ENCODE measurements at places on chromosomes 4 and X.

DNA sequence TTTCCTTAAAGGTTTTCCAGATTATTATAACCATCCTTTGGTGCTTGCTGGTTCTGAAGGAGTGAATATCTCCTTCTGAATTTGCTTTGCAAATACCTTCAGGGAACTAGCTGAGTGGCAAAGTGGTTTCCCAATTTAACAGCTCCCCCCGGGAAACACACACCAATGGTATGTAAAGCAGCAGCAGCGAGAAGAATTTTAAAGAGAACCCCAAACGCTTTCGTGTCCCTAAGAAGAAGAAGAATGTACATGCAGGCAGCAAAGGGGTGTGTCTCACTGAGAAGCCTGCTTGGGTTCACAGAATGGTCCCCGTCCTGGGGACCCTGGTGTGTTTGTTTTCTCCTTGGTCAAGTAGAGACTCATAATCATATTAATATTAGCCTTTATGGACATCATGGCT lies 4.2 kb upstream of the AKAP17A start:
- no peak for DNase-seq

DNA sequence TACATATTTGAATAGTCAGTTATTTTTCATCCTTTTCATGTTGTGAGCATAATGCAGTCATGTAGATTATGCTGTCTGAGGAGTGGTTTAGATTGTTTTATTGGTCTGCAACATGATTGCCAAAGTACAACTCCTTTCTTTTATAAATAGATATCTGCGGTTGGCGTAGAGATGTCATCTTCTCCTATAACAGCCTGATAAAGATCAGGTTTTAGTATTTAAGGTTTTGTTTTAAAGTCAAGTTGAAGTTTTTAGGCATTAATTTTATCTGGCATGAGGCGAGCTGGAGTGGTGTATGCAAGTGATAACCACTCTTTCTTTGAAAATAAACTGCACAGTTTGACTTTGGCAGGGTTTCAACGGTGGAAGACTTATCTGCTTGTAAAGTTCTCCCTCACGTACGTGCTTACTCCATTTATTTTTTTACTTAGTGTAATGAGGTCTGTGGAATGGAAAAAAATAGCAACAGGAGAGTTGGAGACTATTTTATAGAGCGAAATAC lies 126.3 kb downstream of the FBXO8 start:
- DNase-seq = no peak

DNA sequence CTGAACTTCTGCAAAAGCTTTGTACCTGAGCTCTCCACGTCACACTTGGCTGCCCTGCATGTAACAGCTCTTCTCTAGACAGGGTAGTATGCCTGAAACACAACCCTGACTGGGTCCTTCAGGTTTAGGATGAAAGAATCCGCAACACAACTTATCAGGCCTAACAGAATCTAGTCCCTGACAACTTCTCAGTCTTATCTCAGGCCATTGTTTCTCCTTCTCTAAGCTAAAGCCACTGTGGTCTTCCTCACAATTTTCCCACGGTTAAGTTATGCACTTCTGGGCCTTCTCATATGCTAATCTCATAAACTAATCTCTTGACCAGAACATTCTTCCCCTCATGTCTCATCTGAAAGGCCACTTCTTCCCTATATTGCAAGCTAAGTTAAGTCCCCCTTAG lies 10.8 kb upstream of the TMPRSS11B start:
- no peak for DNase-seq

DNA sequence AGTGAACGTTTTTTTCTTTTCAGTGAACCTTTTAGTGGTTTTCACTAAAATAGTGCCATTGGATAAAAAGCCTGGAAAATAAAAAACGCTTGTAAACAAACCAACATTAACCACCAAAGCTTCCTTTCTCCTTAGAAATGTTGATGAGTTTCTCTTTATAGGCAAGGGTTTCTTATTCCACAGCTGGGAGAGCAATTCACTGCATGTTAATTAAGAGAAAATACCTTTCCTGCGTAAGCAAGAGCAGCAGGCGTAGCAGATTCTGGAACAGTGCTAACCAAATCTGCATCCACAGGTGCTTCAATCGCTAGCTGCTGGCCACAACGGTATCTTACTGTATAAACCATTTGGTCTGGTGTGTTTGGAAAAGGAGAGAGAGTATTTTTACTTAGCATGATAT lies 13.3 kb upstream of the AASDH start:
- DNase-seq = peak; percentile 13

GRCh38 chr4:184902550-184902949 lies 76.8 kb upstream of the ACSL1 start:
- DNase-seq = no peak

- DNase-seq = peak; percentile 36
Measured at GRCh38 chr4:139416073-139416673, 37.7 kb upstream of the RAB33B start.

DNA sequence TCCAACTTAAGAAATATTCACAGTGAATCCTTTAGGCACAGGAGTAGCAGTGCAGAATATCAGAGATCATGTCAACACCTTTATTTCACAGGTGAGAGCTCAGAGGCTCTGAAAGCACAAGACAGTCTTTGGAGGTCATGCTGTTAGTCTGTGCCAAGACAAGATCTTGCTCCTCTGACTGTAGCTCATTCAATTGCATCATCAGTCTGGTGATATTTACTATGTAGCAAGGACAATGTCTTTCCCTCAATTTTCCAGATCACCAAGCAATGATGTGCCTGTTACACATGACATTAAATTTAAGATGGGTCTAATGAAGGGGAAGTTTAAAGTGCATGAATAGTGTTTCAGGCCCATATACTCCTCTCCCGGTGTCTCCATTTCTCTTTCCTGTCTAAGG lies 277.5 kb downstream of the IL15 start:
- no peak for DNase-seq

DNA sequence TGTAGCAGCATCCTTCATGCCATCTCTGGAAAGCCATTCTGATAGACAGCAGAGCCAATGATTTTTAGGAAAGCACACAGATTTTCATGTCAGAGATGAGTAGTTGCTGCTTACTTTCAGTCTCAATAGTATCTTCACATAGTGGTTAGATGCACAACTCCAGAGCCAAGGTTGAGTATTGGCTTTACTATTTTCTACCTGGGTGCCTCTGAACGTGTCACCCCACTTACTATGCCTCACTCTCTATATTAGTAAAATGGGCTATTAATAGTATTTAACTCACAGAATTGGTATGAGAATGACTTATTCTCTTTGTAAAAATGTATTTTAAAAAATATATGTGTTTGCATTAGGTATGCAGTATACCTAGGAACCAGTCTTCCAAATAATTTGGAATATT lies 108.8 kb upstream of the STIM2 start:
- no peak for DNase-seq

- DNase-seq = no peak
Measured at GRCh38 chrX:24954732-24955131, 61.0 kb downstream of the ARX start.

DNA sequence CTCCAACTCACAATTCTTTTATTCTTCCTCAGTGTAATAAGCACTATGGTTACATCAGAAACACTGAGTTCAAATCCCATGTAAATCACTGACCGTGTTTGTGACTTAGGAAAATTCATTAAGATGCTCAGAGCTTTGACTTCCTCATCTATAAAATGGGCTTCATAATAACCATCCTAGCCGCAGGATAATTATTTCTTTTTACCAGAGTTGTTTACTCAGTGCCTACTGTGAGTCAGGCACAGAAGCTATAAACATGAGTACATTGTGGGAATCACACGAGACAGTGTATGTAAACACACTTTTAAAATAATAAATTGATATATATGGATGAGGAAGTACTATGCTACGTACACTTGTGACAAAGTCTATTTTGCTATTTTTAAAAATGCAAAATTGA lies 296.3 kb upstream of the TENM3 start:
- no peak for DNase-seq

GRCh38 chrX:10110984-10111363 lies 45.8 kb upstream of the CLCN4 start:
- DNase-seq = no peak

- no peak for DNase-seq
Measured at GRCh38 chrX:10071451-10072144, 85.2 kb upstream of the CLCN4 start.

DNA sequence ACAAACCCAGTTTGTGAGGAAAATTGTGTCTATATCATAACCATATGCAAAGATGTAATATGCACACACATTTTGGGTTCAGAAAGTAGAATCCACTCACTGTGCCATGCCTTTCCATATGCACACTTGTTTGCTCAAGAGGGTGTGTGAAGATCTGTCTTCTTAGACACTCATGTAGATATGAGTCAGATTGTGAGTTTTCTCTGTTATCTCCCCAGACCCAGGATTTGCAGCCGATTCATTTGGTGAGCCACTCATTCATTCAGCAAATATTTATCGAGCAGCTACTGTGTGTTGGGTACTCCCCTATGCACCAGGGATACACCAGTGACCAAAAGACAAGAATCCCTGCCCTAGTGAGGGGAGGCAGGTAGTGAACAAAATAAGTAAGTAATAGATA lies 81.5 kb downstream of the CLCN5 start:
- no peak for DNase-seq

- no peak for DNase-seq
Measured at GRCh38 chrX:111868726-111869638, 7.0 kb upstream of the TRPC5OS start.

DNA sequence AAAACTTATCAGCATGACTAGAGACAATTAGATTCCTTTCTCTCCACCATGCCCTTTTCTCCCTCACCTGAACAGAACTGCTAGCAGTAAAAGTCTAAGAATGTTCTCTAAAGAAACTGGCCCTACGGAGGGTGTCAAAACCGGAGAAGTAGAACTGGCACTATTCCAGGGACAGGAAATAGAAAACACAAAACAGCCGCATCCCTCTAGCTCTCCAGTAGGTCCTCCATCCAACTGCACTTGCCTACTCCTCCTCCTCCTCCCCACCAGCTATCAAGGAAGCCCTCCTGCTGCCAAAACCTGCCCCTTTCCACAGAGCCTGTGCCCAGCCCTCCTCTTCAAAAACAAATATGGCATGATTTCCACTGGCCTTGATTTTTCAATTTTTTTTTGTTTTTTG lies 28.4 kb downstream of the FUNDC1 start:
- DNase-seq = no peak

- DNase-seq = no peak
Measured at GRCh38 chr4:180153587-180153986, 2089.6 kb upstream of the TENM3 start.

- DNase-seq = no peak
Measured at GRCh38 chr4:136302566-136302965, 1229.7 kb downstream of the PCDH18 start.

DNA sequence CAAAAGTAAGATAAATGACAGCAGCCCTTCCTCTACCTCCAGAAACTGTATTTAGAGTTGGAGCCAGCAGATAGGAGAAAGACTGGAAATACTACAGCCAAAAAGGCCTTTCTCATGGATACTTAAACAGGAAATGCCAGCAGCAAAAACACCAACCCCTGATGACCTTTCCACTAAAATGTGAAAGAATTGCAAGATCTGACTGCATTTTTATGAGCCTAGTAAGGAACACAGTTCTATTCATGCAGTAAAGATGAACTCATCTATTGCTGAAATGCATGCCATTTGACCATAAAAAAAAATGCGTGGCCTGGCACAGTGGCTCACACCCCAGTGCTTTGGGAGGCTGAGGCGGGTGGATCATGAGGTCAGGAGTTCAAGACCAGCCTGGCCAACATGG lies 19.9 kb downstream of the ABCG2 start:
- no peak for DNase-seq

DNA sequence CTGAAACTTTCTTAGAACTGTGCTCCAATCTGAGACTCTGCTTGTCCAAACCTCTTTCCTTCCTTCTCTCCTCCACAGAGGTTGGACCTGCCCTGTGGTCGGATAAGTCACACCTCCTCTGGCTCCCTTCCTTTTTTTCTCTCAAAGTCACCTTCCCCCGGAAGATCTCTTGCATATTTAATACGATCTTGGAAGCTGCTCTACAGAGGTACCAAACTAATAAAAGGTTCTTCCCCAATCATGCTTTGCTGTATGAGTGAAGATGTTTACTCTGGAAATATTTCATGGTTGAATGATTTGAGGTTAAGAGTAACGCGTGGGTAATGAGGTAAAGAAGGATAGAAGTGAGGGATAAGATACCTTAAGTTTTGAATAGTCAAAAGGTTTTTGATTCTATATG lies 166.0 kb downstream of the ATG4A start:
- DNase-seq = no peak

- no peak for DNase-seq
Measured at GRCh38 chr4:183986291-183986970, 81.3 kb downstream of the STOX2 start.

All from NT2/D1 (cell line).